Mesothelial cell of epicardium (in vitro differentiated cells): ENCODE measurements at places on chromosomes 6 and 20. TPM values are rescaled to one million over a fixed set of nuclear protein-coding genes. Genes with fewer than 3 reads are reported as not detected.
A peak's percentile ranks its signal among the peaks of the same experiment; 100 is the strongest.

Gene CSNK2A1
- 160 to 172 TPM (median 164 TPM) in 3 replicates for total RNA-seq

Gene DDO
- total RNA-seq: not detected in 3 replicates

Gene C4B
- total RNA-seq: 10.4 to 12.5 TPM (median 11.5 TPM) in 3 replicates

GRCh38 chr20:61387204-61387953 is 135.3 kb downstream of the CDH4 start:
- H3K36me3 ChIP-seq: no peaks in the 10 kb centered on the region
- H3K4me3 ChIP-seq: peak overlapping the region; percentile 6
- H3K27me3 ChIP-seq: peaks cover 12% of the 10 kb centered on the region
- H3K4me1 ChIP-seq: peaks cover 10% of the 10 kb centered on the region

DNA sequence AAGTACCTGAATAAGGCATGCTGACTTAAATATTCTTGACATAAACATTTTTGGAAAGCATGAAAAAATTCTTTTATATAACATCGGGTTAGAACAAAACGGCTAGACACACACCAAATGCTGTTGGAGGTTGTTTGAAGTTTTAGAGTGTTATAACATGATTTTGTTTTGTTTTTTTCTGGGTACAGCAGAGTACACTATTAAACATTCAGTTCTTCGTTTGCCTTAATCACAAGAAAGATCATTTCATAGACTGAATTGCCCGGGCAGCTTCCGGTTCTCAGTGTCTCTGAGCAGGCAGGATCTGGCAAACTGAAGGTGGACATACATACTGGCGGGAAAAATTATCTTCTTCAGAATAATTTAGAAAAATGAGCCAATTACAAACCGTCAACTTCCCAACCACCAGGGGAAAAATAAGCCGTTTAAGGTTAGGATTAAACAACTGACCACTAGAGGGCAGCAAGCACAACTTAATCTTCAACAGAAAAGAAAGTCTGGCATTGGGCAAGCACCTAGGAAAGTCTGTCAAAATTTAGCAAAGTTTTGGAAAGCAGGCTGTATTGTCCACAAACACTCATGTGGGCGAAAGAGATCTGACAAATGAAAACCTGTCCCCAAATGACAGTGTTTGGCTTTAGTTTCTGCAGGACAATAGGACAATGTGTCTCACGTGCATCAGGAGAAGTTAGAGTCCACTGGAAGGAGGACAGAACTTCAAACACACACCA is 15.0 kb downstream of the ZNF217 start:
- DNase-seq: no peak
- H3K4me3 ChIP-seq: no peak overlapping the region
- peaks cover 47% of the 10 kb centered on the region for H3K36me3 ChIP-seq
- no peaks in the 10 kb centered on the region for H3K27me3 ChIP-seq
- peaks cover 29% of the 10 kb centered on the region for H3K4me1 ChIP-seq

GRCh38 chr6:130152908-130153510 is 69.7 kb downstream of the SAMD3 start:
- H3K27me3 ChIP-seq: no peaks in the 10 kb centered on the region
- DNase-seq: no peak
- H3K36me3 ChIP-seq: peaks cover 16% of the 10 kb centered on the region
- no peak overlapping the region for H3K4me3 ChIP-seq
- no peaks in the 10 kb centered on the region for H3K4me1 ChIP-seq
- H3K27ac ChIP-seq: no peak overlapping the region

GRCh38 chr20:58981628-58982364 is 740 bp downstream of the NELFCD start:
- H3K4me1 ChIP-seq: peaks cover 29% of the 10 kb centered on the region
- no peaks in the 10 kb centered on the region for H3K27me3 ChIP-seq
- H3K4me3 ChIP-seq: peak overlapping the region; percentile 85
- H3K27ac ChIP-seq: peak overlapping the region; percentile 91
- DNase-seq: no peak

DNA sequence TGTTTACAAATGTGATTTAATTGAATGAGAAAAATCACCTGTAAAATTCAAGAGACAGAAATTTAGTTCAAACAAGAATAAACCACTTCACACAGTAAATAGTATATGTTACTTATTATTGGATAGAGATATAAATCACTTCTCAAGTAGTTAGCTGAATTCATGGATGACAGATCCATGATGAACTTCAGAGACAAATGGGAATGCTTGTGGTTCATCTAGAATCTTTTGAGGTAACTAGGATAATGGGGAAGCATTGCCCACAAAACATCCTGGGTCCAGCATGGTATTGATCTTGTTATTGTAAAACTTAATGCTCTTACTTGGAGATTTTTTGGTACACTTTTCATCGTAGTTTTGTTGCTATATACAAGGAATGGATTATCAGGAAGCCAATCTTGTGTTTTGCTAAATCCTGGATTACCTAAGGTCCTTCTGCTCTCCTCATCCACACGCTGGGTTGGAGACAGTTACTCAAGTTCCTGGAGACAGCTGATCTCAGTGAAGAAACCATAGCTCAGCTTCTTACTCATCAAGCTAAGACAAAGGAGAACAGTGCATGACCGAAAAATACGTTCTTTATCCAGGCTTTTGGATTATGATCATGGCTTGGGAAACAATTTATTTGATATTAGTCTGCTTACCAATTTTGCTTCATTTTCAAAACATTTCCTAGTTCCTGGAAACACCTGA is 142.5 kb upstream of the PREP start:
- no peak for DNase-seq
- no peak overlapping the region for H3K27ac ChIP-seq
- H3K27me3 ChIP-seq: peaks cover 4% of the 10 kb centered on the region
- no peaks in the 10 kb centered on the region for H3K4me1 ChIP-seq
- H3K36me3 ChIP-seq: no peaks in the 10 kb centered on the region

- no peak overlapping the region for H3K4me3 ChIP-seq
- peaks cover 41% of the 10 kb centered on the region for H3K4me1 ChIP-seq
- H3K36me3 ChIP-seq: peaks cover 30% of the 10 kb centered on the region
- no peaks in the 10 kb centered on the region for H3K27me3 ChIP-seq
- DNase-seq: no peak
These were observed 28.7 kb downstream of the PXDC1 start for GRCh38 chr6:3722785-3723184.

DNA sequence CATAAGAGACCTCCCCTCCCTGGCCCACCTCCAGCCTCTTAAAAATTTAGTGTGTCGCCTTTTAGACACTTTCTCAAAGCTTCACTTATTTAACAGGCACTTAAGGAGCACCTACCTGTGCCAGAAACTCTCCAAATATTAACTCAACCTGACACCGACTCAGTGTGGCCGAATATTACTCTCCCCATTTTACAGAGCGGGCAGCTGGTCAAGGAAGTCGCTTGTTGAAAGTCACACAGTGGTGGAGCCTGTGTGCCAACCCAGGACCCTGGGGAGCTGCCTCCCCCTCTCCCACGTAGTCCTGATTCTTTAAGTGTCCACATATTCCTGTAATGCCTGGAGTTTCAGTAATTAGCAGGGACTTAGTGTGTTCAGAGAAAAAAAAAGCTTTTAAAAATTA is 1.0 kb upstream of the PMEPA1 start:
- peak overlapping the region; percentile 96 for H3K27ac ChIP-seq
- H3K36me3 ChIP-seq: no peaks in the 10 kb centered on the region
- no peaks in the 10 kb centered on the region for H3K27me3 ChIP-seq
- no peak for DNase-seq
- peak overlapping the region; percentile 86 for H3K4me3 ChIP-seq
- H3K4me1 ChIP-seq: peaks cover 36% of the 10 kb centered on the region
